ENCODE measurements at places on chromosomes 2 and 18.

GRCh38 chr18:28176698-28176947, 307 bp downstream of the CDH2 start:
- DNase-seq = no peak

- no peak for DNase-seq
These were observed 1052.8 kb upstream of the NRXN1 start for GRCh38 chr2:52084759-52085158.

DNA sequence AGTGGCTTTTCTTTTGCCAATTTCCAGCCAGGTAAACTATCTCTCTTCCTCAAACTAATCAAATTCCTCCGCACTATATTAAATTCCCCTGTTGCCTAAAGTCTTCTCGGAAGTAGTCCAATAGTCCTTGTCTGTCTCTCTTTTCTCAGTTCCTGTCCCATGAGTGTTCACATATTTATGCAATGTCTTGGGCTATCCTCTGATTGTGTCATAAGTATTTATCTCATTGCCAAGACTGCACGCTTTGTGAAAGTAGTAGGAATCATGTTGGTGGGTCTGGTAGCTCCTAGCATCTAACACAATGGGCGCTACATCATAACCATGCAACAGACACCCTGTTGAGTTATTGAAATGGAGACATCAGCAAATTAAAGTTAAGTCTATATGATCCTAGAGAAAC, 59.9 kb upstream of the POU3F3 start:
- no peak for DNase-seq

GRCh38 chr2:31239593-31240177, 5.7 kb downstream of the EHD3 start:
- DNase-seq = no peak

GRCh38 chr2:144015036-144015435, 504.9 kb downstream of the ZEB2 start:
- DNase-seq = no peak

DNA sequence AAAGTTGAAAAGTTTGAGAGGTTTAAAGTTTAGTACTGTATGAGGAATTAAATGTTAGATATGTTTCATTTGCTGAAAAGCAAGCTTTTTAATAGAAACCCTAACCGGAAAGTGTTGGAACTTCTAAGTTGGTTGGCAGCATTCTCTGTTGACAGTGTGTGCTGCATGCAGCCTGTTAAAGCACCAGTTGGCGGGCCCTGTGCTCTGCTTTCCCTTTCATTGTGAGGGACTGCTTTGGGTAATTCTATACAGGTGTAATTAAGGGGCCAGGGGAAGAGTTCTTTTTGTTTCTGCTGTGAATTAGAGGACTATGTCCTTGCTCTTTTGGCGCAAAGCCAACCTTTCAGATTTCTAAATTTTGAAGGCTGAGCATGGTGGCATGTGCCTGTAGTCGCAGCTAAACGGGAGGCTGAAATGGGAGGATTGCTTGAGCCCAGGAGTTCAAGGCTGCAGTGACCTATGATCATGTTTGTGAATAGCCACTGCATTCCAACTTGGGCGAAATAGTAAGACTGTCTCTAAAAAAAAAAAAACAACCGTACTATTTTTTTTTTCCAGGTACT, 20.1 kb downstream of the PLEKHB2 start:
- DNase-seq = no peak

DNA sequence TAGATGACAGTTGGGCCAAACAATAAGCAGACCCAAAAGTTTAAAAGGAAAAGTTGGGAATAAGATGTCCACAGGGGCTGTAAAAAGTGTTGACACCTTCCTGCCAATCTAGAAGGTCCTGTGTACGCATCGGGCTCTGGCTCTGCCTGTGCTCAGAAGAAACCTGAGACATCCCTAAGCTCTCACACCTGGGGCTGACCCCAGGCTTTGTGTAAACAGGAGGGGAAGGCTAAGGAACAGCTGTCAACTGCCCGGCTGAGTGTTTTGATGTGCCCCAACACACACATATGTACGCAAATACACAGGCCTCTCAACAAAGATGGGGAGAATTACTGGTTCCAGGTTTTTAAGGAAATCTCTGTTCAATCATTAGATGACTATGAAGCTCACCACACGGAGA, 59.5 kb downstream of the TMEM131 start:
- DNase-seq = no peak

- DNase-seq = no peak
These were observed 137.4 kb downstream of the ACOXL start for GRCh38 chr2:110869472-110870446.

DNA sequence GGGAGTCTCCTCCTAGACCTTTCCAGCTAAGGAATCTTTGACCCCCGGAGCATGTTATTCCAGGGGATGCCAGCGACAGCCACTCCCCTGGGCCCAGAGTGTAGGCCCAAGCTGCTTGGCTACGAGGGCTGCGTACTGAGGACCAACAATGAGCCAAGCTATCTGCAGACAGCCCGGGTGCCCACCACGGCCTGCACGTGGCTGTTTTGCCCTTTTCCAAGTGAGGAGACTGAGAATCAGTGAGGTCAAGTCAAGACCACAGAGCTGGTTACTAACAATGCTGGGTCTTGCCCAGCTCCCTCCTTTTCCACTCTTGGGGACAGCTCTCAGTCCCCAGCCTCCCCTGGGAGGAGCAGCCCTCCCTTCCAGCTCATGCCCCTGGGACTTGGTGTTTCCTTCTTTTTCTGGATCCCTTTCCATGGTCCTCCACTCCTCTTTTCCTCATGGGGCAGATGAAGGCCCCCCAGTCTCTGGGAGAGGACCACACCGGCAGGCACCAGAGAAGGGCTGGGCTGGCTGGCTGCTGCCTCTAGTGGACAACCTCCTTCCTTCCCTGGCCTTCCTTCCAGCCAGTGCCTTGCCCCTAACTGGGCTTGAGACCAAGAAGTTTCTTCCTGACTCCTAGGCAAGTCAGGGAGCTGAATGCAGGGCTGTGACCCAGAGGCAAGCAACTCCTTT, 550 bp upstream of the MALL start:
- no peak for DNase-seq

DNA sequence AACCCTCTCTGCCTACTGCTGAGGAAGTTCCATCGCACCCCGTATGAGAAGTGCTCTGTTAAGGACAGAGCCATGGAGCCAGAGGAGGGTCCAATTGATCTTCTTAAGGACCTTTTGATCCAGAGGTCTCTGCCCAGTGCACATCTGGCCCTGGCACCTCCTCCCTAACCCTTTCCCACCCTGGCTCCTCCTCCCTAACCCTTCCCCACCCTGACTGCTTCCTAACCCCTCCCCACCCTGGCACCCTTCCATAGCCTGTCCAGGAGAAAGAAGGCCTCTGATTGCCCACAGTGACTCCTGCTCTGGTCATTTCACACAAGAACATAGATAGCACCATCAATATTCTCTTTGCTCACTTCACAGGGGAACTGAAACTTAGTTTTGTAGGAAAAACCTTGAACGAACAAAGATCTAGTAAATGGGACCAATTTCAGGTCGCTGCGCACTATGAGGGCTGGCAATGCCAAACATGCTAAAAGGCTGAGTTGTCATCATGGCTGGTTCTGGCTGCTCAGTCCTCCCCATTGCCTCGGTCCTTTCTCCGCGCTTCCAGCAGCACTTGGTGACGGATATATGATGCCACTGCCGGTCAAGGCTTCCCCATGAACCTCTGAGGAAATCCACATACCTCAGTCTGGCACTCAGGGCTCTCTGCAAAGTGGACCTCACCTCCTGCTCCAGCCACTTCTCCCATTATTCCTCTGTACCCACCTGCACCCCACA, 49.2 kb downstream of the PKDCC start:
- no peak for DNase-seq

All from activated T-helper 1 cell treated with anti-CD3 and anti-CD28 coated beads, Interleukin-2, amount 50 U/mL, for 16 hours (primary cell).